ENCODE measurements at places on chromosomes 2 and 18. TPM values are rescaled to one million over a fixed set of nuclear protein-coding genes. Genes with fewer than 3 reads are reported as not detected.

Gene RAPGEF4
- total RNA-seq: 0.28 TPM

Gene CCDC68
- not detected for total RNA-seq

Gene TRAPPC8
- total RNA-seq: 24.2 TPM

Gene NEURL3
- total RNA-seq: 0.41 TPM

Gene SNED1
- total RNA-seq: 0.69 TPM

DNA sequence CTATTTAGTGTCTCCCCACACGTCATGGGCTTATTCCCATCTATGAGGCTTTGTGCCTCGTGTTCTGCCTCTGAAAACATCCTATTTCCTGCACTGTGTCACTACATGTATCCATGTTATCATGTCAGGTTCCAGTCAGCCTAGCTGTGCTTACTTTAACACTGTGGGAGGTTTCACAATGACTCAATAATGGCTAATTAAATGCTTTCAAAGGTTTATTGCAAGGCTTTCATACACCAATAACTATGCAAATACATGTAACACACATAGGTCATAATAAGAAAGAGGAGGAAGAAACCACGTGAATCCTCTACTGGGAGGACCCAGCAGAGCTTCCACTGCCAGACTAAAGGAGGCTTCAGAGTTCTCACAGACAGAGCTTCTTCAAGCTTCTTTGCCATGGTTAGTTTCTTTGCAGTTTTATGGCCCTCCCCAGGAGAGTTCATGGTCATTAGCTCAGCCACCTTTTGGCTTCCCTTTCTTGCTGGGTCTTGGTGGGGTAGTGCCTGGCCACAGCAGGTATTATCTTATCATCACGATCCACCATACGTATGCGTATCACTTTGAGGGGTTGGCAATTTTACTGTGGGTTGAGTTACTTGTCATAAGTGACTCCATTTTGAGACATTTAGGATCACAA, 5.1 kb upstream of the COLEC12 start:
- H3K27me3 ChIP-seq: peaks cover 23% of the 10 kb centered on the region
- H3K36me3 ChIP-seq: no peaks in the 10 kb centered on the region
- peaks cover 2% of the 10 kb centered on the region for H3K4me1 ChIP-seq
- DNase-seq: no peak
- H3K27ac ChIP-seq: no peak overlapping the region

DNA sequence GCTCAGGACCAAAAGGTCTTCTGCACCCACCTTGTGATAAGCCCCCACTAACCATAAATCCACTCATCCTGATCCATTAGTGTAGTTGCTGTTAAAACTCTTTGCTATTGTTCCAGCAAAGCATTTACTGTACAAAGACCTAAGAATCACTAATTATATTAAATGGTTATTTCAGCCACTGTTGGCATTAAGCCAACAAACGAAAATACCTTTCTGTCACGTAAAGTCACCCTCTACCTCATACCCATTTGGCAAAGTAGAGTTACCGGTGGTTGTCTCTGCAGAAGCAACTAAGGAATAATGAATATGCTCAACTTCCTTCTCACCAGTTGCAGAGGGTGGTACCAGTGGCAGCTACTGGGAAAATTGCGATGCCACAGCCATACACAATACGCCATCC, 224.5 kb downstream of the SP3 start:
- no peak overlapping the region for H3K27ac ChIP-seq
- H3K27me3 ChIP-seq: peaks cover 4% of the 10 kb centered on the region
- no peaks in the 10 kb centered on the region for H3K36me3 ChIP-seq
- no peak for DNase-seq
- no peaks in the 10 kb centered on the region for H3K4me1 ChIP-seq
- no peak overlapping the region for H3K4me3 ChIP-seq

- peaks cover 8% of the 10 kb centered on the region for H3K27me3 ChIP-seq
- H3K36me3 ChIP-seq: no peaks in the 10 kb centered on the region
- H3K4me1 ChIP-seq: no peaks in the 10 kb centered on the region
- DNase-seq: no peak
These were observed 66.2 kb upstream of the SALL3 start for GRCh38 chr18:78913395-78913794.

DNA sequence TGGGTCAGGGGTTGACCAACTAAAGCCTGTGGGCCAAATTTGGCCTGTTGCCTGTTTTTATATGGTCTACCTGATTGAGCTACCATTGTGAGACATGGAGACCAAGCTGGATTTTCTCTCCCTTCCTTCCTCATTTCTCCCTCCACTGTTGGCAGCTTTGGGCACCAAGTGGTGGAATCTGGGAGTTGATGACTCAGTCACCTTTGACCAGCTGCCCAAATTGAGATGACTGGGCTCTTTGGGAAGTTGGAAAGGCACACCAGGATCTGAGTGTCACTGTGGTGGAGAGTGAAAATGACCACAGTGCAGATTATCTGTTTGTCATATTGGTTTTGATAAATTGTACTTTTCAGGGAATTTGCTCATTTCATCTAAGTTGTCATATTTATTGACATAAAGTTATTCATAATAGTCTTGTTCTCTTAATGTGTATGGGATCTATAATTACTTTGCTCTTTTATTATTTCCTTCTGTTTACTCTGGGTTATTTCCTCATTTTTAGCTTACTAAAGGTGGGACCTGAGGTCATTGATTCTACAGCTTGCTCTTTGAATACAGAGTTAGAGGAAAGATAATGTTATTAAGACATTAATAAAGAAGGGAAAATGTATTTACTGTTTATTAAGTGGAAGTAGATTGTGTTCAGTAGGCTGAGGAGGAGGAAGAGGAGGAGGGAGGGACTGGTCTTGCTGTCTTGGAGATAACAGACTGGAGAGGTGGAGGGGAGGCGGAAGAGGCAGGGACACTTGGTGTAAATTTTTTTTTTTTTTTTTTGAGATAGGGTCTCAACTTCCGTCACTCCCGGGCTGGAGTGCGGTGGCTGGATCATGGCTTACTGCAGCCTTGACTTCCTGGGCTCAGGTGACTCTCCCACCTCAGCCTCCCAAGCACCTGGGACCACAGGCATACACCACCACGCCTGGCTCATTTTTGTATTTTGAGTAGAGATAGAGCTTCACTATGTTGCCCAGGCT, 31.8 kb downstream of the AGFG1 start:
- H3K36me3 ChIP-seq: peaks cover 44% of the 10 kb centered on the region
- no peak for DNase-seq
- peaks cover 73% of the 10 kb centered on the region for H3K4me1 ChIP-seq
- H3K4me3 ChIP-seq: no peak overlapping the region
- H3K27ac ChIP-seq: no peak overlapping the region
- no peaks in the 10 kb centered on the region for H3K27me3 ChIP-seq
